Mucosa of gallbladder (tissue), 1 donor: ENCODE measurements at places on chromosomes 2 and 18. TPM values are rescaled to one million over a fixed set of nuclear protein-coding genes. Genes with fewer than 3 reads are reported as not detected.

The VWA3B gene
- total RNA-seq: 0.58 TPM

The UPP2 gene
- not detected for total RNA-seq

The SLC5A7 gene
- total RNA-seq: 0.20 TPM

The CCDC74B gene
- 3.4 TPM for total RNA-seq

DNA sequence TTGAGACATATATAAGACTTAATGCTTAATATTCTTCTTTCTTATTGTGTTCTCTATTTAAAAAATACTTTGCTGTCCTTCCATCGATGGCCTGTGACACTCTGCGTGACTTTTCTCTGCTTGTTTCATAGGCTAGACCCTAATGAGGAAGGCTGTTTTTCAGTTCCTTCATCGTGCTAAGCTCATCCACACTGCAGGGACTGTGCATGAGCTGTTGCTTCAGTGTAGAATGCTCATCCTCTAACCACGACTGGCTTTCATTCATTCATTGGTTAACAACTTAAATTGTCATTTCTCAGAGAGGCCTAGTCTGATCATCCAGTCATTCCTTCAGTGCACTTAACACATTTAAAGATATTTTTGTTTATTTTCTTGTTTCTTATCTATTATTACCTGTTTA lies 134.4 kb downstream of the CCDC85A start:
- no peak for DNase-seq

- DNase-seq: no peak
Measured at GRCh38 chr2:240994171-240994896, 4.1 kb upstream of the SNED1 start.

The EN1 gene
- total RNA-seq: not detected

DNA sequence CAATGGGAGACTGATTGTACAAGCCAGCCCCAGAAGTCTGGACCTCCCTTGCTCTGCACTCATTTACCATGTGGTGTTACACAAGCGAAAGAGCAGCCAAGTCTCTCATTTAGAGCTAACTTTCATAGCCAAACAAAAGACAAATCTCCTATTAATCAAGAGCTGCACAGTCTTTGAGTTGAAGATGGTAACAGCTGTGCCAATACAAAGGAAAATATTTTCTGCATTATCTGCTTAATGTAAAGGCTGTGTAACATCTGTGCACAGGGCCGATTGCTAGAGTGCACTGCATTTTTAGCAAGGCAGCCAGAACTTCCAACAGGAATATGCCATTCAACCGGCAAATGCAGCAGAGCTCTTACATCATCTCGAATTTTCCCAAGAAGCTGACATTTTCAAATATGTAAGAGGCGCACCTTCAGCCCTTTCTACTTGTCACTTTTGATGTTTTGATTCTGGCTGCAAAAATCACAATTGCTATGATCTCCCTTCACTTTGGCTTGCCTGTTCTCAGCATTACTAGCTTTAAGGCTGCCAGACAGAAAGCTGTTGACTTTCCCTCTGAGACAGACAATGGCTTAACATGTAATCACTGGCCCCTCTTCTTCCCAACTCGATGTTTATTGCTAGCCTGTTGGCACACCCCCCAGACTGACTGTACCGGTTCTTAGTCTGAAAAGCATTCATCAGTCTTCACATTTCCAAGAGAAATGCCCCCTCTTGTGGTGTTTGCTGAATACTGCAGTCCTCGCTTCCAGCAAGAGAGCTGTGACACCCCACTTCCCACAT lies 96.9 kb upstream of the TANK start:
- DNase-seq: peak; percentile 81

GRCh38 chr2:96082211-96083063 lies 33.9 kb downstream of the ADRA2B start:
- no peak for DNase-seq

DNA sequence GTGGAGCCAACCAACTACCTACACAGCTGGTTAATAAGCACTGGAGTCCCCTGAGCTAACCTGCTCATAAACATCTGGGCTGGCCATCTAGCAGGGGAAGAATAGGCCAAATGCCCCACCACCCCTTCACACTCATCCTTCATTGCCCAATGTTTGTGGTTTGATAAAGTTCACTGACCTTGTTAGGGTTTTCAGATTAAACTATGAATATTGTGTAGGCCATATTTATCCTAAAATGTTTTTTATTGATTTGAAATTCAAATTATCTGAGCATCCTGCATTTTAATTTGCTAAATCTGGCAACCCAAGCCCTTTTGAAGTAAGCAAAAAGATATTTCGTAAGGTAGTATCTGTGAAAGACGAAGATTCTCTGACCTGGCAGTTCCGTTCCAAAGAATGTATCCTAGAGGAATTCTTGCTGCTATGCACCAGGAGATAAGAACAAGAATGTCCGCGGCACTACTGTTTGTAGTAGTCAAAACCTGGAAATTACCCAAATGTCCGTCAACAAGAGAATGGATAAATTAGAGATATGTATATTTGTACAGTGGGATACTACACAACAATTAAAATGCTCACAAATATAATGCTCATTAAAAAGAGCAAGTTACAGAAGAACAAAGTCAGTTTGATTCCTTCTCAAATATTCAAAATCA lies 5.8 kb upstream of the TLK1 start:
- DNase-seq: no peak

The CREG2 gene
- 0.26 TPM for total RNA-seq

DNA sequence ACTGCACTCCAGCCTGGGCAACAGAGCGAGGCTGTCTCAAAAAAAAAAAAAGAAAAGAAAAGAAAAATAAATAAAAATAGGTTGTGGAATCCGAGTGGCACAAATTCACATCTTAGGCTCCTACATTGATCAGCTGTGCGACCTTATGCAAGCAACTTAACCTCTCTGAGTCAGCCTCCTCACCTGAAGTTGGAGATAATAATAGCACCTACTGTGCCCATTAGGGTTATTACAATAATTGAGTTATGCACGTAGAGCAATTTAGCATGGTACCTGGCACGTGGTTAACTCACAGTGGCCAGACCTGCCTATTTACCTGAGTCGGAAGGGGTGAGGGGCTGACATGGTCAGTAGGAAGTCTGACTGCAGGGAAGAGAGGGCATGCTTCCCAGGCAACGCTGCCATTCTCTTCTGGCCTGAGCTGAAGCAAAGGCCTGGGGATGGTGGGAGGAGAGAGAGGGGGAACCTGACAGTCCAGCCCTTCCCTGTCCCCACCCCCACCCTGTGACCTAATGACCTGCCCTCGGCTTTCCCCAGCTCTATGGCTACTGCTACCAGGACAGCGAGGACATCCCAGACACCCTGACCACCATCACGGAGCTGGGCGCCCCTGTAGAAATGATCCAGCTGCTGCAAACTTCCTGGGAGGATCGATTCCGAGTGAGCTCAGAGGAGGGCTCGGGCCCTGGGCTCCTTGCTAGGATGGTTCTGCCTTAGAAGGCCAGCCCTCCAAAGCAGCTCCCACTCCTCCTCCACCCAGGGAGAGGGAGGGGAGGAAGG lies 5.1 kb downstream of the PKDCC start:
- peak; percentile 53 for DNase-seq

DNA sequence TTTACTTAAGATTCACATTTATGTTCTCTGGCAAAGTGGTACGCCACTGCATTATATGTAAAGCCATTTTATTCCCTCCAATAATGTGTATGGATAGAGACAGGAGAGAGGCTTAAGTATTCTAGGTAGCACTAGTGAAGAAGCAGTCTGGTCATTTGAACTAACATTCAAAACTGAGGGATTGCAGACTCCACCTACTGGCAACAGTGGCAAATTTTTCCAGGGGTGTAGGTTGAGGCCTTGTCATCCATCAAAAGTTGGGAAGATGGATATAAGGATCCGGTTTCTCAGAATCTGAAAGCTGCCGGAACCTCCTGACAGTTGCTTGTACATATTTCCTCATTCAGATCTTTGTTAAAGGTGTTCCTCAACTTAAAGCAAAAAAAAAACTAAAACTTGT lies 465.5 kb upstream of the FSHR start:
- no peak for DNase-seq

- no peak for DNase-seq
Measured at GRCh38 chr2:54720563-54720962, 2.9 kb upstream of the EML6 start.

DNA sequence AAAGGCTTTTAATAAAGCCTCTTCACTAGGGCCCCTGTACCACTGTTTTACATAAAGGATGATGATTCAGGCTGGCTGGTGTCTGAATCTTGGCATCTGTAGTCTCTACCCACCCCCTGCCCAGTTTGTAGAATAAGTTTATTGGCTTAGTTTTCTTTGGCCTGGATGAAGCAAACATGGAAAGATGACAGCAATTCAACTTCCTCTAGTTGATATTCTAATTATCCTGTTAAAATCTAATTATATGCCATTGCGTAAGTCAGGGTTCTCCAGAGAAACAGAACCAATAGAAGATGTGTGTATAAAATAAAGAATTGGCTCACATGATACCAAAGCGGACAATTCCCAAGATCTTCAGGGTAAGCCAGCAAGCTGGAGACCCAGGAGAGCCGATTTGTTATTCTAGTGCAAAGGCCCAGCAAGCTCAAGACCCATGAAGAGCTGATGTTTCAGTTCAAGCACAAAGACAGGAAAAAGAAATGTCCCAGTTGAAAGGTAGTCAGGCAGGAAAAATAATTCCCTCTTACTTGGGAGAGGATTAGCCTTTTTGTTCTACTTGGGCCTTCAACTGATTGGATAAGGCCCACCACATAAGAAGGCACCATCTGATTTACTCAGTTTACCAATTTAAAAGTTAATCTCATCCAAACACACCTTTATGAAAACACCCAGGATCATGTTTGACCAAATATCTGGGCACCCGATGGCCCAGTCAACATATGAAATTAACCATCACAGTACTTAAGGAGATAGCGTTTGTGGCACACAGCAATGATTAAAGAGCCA lies 82.6 kb upstream of the LYPD1 start:
- no peak for DNase-seq

GRCh38 chr18:56501896-56502295 lies 136.5 kb downstream of the TXNL1 start:
- no peak for DNase-seq

DNA sequence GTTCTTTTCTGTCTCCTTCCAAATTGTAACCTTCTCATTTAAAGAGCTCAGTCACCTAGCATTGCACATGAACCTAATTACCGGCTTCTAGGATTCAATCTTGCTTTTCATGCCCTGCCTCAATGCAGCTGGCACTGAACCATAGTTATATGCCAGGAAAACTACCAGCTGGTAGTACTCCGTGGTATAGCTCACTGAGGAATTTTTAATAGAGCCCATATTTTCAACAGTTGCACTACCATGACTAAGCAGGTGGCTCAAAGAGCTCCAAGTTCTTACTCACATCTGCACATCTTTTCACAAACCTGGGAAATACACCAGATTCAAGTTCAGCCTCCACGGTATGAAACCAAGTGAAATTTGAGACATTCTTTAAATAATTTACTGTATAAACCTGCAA lies 363.5 kb downstream of the GRB14 start:
- DNase-seq: no peak

The NBAS gene
- 52.7 TPM for total RNA-seq

DNA sequence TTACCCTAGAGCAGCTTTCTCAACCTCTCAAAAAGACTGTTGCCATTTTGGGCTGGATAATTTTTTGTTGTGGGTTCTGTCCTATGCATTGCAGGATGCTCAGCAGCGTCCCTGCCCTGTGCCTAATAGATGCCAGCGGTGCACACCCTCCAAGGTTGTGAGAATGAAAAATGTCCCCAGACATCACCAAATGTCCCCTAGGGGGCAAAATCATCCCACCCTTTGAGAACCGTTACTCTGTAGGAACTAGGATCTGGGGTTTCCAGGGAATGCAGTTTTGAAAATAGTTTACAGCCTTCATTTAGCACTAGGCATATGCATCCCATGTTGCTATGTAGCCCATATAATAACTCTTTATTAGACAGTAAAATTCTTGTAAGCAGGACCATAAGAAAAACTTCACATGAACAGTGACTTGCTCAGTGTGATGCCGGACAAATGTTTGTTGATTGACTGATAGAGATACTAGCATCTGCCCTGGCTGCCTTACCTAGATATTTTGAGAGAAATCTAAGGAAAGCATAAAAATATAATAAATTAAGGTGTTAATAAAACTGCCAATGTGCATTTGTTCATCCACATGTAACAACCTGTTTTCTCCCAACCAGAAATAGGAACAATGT lies 79.2 kb upstream of the EPC2 start:
- no peak for DNase-seq

- peak; percentile 74 for DNase-seq
Measured at GRCh38 chr2:16739778-16740581, 74.3 kb upstream of the CYRIA start.

DNA sequence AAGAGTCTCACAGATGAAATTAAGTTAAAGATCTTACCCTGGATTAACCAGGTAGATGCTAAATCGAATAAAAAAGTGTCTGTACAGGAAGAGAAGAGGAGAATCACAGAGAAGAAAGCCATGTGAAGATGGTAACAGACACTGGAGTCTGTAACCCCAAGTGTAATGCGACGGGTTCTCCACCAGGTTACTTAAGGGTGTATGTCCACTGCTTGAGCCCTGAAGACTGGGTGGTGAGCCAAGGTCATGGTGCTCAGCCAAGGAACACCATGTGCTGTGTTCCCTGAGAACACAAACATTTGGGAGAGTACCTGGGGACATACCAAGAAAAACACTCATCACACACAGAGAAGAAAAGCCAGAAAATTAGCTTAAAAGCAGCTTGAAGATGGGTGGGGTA lies 8.2 kb upstream of the ACADL start:
- no peak for DNase-seq

DNA sequence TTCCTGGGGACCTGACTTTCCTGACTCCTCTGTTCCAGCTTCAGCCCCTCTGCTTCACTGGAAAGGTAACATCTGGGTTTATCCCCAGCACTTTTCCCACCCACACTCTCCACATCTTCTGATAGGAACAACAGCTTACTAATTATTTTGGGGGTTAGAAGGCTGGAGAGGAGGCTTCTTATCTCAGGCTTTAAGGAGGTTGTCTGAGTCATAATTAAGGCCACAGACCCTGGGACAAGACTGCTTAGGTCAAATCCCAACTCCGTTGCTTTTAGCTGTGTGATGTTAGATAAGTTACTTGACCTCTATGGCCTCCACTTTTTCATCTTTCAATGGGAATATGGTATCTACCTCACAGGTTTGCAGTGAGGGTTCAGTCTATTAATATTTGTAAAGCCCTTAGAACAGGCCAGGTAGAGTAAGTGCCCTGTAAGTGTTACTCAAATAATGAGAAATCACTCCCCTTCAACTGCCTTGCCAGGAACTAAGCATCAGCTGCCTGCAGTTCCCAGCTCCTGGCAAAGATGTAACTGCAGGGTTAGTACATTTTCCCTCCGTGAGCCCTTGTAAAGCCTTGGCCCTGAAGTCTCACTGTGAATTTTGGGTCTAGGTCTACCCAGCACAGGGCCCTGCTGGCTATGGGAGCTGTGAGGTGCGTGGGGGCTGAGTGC lies 123.6 kb downstream of the MTX2 start:
- DNase-seq: no peak

- no peak for DNase-seq
Measured at GRCh38 chr2:145918951-145919350, 1399.0 kb upstream of the ZEB2 start.
